NCI-H1436 (cell line): ENCODE measurements at places on chromosomes 5 and 9.

- no peak for DNase-seq
These were observed 71.8 kb upstream of the LHFPL2 start for GRCh38 chr5:78720227-78720985.

DNA sequence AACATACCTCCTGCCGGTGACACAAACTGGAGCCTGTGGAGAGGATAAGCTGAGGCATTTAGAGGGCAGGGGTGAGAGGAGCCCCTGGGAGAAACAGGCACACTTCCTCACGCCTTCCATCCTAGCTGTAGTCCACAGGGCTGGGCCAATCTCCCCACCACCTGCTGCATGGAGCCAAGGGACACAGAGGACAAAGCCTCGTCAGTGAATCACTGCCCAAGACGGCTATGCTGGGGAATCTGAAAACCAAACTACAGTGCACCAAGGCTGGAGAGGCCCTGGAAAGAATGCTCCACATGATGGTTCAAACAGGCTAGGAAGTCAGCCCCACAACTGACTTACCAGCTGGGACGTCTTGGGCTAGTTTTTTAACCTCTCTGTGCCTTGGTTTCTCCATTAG lies 57.0 kb downstream of the SHB start:
- no peak for DNase-seq

- DNase-seq, result no peak
These were observed 8.0 kb upstream of the PDZD2 start for GRCh38 chr5:31630931-31631330.

DNA sequence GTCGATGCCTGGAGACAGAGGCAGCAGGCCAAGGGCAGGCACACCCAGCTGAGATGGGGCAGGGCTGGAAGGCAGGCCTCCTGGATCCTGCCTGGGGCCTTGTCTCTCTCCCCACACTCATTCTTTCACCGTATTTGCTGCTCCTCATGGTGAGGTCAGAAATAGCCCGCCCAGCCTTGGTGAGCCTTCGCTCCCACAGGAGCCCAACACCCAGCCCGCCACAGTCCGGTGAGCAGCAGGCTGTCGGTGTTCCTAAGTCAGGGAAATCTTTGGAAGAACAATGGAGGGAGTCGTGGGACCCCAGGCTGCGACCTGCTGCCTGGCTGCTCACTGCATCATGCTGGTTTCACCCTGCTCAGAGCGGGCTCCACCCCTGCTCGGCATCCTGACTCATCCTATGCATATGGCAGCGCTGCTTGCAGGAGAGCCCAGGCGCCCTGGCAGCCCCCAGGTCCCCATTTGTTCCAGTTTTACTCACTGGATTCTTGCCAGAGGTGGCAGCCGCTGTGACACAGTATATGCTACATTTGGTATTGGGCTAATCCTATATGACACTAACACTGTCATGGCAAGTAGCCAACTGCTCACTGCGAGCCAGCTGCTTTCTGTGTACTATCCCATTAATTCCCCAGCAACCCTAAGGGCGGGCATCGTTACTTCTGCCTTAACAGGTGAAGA lies 53.2 kb upstream of the NCS1 start:
- peak; percentile 85 for DNase-seq

DNA sequence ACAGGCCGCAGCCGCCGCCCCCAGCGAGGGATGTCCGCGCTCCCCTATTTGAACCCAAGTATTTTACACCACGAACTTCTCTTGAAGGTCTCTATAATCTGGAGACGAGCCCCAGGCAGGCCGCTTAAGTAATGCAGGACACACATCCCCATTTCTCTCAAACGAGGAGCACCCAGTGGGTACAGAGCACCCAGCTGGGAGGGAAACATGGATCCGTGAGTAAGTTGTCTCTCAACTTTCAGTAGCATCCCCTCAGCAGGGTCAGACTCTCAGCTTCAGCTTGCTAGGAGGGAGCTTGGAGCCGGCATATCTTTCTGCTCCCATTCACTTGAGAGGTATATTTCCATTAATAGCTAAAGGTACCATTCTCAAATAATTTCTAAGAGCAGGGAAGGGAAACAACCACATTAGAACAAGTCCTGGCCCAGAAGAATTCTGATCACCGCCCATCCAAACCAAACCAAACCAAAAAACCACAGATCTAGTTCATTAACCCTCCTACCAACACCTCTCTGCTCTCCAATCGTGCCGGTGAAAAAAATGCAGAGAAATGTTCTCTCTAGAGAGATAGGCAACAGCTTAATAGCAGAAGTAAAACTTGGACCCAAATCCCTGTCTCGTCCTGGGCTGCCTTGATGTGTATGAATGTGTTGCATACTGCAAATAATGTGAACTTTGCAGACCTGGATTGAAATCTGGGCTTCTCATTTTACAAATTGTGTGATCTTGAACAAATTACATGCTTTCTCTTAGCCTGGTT lies 910 bp downstream of the TDRD7 start:
- DNase-seq, result no peak

GRCh38 chr5:52656569-52657246 lies 131.0 kb upstream of the ITGA1 start:
- peak; percentile 50 for DNase-seq

DNA sequence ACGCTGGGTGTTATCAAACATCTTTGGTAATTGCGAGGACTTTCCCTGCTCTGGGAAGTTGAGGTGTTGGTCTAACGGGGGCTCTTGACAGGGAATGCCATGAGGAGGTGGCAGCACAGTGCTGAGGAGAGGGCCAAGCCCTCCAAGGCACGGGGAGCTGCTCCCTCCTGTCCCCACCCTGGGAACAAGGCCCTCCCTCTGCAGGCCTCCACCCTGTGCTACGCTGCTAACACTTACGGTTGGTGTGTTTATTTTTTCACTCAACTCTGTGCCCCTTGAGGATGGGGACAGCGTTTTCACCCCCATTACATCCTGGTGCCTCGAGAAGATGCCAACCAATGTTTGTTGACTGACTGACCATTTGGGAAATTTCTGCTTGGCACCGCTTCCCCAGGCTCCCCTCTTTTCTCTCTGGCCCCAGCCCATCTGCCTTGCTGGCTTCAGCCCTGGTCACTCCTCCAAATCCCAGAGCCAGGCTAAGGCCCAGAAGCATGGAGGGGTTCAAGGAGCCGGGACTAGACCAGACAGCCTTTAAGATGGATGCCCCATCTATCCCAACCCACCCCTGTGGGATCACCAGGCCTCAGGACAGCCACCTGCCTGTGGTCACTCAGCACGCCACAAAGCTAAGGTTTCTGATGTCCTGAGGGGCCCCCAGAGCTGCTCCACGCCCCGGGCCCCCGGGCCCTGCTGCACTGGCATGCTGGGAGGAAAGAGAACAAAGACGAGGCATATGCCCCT lies 125.7 kb downstream of the BARX1 start:
- DNase-seq, result no peak

- no peak for DNase-seq
These were observed 57.8 kb upstream of the SPINK5 start for GRCh38 chr5:148005788-148006520.

DNA sequence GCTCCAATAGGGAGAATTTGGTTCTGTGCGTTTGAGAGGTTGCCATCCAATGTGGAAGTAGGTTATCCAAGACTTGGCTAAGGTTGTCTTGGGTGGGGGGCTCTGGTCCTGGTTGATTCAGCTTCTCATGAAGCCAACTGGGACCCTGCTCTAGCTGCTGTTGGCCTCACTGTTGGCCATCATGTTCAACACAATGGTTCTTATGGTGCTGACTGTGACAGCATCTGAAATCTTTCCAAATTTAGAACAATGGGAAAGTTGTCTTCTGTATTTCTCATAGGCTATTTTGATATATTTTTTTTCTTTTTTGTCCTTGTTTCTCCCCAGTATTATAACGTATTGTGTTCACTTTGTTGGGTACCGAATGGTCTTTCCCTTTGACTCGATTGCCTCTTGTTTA lies 71.9 kb downstream of the GDNF start:
- DNase-seq, result no peak

DNA sequence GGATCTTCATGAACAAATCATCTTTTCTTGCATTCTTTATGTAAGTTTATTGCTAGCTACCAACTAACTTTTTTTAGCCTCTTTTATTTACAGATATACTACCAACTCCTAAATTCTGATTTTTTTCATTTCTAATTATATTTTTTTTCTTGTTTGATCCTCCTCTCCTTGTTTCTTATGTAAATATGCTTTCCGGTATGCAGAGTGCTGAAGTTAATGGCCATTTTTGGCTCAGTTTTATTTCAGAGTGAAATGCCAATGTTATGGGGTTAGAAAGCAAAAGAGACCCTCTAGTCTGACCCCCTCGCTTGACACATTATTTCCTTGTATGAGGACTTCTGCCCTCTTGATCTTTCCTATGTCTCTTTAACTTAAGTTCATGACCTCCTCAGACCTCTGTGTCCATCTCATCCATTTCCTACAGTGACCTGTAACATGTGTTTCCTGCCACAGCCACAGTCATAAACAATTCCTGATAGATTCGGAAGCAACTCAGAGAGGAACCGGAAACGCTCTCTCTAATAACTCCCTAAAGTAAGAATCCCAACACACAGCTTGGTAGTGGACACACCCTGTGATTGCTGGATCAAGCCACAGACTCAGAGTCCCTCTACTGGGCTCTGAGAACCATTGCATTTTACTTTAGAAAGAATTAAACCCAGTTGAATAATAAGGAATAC lies 42.9 kb upstream of the AFAP1L1 start:
- DNase-seq, result no peak

GRCh38 chr5:34550964-34551363 lies 105.2 kb upstream of the RAI14 start:
- DNase-seq, result no peak

GRCh38 chr5:131068893-131069643 lies 96.0 kb downstream of the HINT1 start:
- DNase-seq, result no peak

DNA sequence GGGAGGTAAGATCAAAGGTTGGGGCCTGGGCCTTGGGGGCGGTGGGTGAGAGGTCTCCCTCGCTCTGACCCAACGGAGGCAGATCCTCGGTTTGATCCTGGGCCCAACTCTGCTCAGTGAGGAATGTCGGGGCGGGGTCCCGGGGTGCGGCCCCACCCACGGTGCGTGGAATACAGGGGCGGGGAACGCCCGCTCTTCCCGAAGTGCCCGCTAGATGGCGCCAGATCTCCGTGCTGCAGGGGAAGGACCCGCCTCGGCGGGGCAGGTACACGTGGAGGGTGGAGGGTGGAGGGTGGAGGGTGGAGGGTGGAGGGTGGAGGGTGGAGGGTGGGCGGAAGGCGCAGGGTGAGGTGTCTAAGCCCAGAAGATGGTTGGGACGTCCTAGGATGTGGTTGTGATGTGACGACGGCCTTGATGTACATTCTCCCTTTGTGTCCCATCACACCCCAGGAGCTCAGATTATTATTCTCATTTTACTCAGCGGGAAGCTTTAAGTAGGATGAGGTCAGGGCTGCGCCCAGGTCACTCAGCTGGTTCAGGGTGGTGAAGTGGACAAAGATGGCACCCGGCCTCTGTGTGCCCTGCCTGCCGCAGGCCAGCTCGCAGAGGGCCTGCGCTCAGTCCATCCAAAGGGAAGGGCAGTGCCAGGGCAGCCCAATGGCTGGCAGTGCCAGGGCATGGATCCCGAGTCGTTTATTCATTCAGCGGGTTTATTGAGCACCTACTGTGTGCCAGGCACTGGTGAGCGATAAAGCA lies 9.4 kb upstream of the RPS14 start:
- DNase-seq, result peak; percentile 46

- DNase-seq, result no peak
These were observed 127.6 kb downstream of the RPS23 start for GRCh38 chr5:82150559-82150958.

- DNase-seq, result no peak
These were observed 26.2 kb downstream of the HMGXB3 start for GRCh38 chr5:150026682-150027172.

- no peak for DNase-seq
These were observed 38.4 kb downstream of the ZNF618 start for GRCh38 chr9:113914517-113914916.

DNA sequence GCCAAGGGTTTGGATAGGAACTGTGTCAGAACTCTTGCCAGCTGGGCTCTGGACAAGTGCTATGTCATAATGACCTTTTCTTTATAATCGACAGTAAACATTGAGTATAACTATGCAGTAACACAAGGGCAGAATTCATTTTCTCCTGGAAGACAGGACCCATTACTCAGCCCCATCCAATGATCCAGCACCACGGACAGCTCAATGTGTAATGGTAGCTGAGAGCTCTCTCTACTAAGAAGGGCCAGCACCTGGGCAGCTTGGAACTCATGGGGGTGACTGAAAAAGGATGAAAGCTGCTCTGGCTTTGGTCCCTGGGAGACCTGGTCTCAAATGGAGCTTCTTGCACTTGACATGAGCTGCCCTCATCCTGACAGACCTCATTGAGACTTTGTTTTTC lies 347.8 kb downstream of the TRIM32 start:
- no peak for DNase-seq

GRCh38 chr9:107705521-107705920 lies 216.0 kb upstream of the KLF4 start:
- no peak for DNase-seq

DNA sequence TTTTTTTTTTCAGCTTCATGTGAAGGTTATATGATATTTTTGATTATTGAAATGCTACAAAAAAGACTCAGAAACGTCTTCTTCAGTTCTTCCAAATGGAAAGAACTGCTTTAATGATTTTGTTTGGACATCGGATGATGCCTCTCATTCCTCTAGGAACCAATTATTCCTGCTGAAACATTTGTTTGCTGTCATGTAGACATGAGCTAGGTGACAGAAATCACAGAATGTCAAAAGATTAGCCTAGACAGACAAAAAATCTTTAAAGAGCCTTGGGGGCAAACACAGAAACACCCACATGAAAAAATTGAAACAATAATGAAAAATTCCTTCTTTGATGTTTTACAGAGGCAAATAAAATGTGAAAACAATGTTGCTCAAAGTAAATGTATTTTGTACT lies 244.2 kb upstream of the EDIL3 start:
- no peak for DNase-seq

- no peak for DNase-seq
These were observed 19.6 kb downstream of the UGCG start for GRCh38 chr9:111916234-111916645.

DNA sequence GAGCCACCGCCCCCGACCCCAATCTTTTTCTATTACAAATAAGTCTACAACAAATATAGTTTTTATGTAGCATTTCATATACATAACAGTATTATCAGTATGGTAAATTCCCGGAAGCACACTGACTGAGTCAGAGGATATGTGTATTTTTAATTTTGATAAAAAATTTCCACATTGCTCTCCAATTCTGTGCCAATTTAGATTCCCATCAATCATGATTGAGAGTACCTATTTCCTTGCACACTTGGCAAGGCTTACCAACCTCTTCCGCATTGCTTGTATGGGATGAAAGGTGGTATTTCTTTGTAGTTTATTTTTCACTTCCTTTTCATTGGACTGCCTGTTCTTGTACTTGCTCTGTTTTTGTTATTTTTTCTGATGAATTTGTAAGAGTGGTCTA lies 204.6 kb downstream of the RFX3 start:
- DNase-seq, result no peak

DNA sequence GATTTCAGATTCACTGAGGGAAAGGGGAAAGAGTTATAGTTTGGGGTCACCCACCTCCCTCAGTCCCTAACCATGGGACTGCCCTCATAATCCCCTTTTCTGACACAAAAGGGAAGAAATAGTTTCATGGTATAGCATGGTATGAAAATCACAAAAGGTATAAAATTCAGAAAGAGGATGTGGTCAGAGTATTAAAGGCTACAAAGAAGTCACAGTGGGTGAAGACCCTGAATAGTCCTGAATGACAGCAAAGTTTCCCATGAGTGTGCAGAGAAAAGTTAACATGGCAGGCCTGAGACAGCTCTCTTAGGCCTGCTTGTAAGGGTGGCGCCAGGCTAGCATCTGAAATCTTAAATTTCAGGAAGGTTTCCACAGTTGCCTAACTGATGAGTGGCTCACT lies 290.6 kb upstream of the ZNF608 start:
- no peak for DNase-seq

GRCh38 chr5:61667525-61668218 lies 335.6 kb downstream of the ZSWIM6 start:
- DNase-seq, result no peak

- peak; percentile 34 for DNase-seq
These were observed 48.7 kb upstream of the C5orf58 start for GRCh38 chr5:170183816-170184687.
